Forelimb muscle (tissue), 1 donor: ENCODE measurements at places on chromosomes 6 and 20.

DNA sequence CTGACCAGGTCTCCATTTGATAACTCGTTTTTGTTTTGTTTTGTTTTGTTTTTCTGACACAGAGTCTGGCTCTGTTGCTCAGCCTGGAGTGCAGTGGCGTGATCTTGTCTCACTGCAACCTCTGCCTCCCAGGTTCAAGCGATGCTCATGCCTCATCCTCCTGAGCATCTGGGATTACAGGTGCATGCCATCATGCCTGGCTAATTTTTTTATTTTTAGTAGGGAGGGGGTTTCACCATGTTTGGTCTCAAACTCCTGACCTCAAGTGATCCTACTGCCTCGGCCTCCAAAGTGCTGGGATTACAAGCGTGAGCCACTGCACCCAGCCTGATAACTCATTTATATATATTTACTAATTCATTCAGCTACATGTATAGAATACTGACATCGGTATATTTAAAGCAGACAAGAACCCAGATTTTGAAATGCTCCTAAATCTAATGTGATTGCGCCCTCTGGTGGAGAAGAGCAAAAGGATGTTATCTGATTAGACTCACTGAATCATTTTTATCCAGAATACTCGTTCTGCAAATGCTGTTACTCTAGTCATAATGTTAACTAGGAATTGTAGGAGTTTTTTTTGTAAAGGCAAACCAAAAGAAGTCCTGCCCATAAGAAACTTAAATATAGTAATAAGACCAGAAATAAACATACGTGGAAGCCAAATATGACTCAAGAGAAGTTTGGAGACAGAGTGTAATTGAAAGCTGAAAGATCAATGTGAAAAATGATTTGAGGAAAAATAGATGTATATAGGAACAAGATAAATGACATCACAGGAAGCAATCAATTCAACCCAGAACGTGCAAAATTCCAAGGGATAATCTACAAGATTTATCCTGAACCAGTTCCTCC is 5.3 kb upstream of the COL12A1 start:
- no peak for DNase-seq

DNA sequence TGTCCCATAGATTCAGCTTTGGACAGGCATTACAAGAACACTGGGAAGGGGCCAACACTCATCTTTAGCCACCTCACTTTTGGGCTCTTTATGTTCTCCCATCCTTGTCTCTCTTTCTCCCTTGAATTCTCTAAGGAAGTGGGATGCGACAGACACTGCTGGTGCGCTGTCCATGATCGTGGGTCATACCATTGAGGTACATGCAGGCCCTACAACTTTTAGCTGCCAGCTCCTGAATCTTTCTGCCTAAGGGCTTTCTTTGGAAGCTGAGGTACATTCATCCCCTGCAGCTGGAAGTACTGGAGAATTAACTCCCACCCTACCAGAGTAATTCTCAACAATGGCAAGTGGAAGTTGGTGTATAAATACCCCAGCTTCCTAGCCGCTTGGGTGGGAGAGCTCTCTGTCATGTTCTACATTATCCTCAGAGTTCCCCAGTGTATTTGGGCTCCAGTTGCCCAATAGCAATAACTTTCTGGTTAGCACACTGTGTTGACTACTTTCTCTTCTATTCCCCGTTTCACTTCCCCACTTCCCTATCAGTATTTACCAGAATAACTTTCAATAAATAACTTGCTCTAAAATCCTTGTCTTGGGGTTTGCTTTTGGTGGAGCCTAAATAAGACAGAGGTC is 309.4 kb upstream of the RNF24 start:
- no peak for DNase-seq

- no peak for DNase-seq
Observed at GRCh38 chr6:14816116-14816859, 429.6 kb upstream of the JARID2 start.

DNA sequence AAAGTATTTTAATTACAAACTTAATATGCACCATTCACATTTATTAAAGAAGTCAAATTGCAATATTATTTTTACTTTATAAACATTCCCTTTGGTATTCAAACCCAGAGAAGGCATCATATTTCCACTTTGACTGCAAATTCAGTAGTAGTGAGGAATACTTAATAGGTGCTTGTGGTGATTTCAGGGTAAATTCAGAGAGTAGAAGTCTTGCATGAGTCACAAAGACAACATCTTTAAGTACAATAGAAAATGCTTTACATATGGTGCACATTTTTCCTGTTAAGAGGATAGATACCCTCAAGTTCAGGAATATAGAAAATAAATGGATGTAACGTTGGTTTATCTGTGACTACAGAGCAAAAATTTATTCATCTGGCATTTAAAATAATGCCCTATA is 390.2 kb downstream of the TENT5A start:
- DNase-seq: no peak

DNA sequence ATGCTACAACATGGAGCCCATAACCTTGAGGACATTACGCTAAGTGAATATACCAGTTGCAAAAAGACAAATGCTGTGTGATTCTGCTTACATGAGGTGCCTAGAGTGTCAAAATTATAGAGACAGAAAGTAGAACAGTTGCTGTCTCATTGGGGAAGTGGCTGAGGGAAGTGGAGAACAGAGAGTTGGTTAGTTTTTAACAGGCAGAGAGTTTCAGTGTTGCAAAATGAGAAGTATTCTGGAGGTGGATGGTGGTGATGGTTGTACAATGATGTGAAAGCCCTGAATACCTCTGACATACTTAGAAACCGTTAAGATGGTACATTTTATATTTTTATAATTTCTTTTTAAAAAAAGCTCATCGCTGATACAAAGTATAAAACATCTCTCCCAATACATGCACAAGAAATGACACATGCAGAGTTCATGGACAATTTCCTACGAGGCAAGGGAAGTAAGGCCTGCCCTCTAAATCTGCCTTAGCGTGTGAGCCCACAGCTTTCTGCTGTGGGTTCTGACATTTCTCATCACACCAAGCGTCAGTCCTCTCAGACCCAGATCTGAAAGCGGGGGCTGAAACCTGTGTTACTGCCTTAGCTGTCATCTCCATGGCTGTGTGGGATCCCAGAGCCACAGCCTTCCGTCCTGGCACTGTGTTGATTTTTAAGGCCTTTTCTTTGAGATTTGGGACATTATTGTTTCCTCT is 126.0 kb downstream of the RNASET2 start:
- no peak for DNase-seq
